Mesenchymal stem cell (in vitro differentiated cells and primary cell): ENCODE measurements at places on chromosomes 5 and 9.

- DNase-seq: peak; percentile 74
These were observed at the start of gene ADAMTS2 for GRCh38 chr5:179345433-179346321. TSS of gene ADAMTS2 (minus strand) at chr5:179345461. CDS start at chr5:179345328, 133 bp downstream.

DNA sequence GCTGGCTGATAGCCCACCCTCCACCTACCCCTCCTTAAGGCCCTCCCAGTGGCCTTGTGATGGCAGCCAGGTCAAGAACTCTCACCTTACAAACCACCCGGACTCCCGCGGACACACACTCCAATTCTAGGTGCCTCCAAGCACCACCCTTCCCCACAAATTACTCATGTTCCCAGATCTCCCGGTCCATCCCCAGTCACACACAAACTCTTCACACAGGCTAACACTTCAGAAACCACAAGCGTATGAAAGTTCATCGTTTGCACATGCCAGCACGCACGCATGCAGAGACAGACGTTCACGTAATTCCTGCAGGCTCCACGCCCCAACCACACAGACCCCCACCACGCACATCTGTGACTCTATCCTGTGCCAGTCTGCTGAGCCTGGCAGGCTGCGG, 18.0 kb downstream of the NR5A1 start:
- no peak for DNase-seq

GRCh38 chr5:110909950-110910349, 161.6 kb upstream of the TSLP start:
- no peak for DNase-seq

GRCh38 chr9:70413464-70413798, 1.0 kb downstream of the KLF9 start:
- DNase-seq: no peak

- DNase-seq: peak; percentile 2
These were observed 649 bp upstream of the GLE1 start for GRCh38 chr9:128503870-128504269.

- no peak for DNase-seq
These were observed 48.6 kb downstream of the CDKN2A start for GRCh38 chr9:21945606-21946005.

DNA sequence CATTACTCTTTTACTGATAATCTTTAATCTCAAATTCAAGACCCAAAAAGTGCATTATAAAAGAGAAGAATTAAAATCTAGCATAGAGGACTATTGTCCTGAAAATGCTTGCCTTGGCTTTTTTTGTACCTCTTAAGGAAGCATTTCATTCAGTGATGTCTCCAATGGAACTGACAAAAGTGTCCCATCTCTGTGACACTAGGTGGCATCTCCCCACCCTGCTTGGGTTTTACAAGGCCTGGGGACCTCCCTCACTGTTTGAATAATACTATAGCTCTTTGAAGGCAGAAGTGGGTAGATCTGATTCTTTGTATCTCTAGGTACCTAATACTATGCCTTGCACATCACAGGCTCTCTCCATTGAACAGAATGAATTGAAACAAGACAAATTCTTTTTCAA, 180.6 kb downstream of the EPB41L4A start:
- DNase-seq: no peak

DNA sequence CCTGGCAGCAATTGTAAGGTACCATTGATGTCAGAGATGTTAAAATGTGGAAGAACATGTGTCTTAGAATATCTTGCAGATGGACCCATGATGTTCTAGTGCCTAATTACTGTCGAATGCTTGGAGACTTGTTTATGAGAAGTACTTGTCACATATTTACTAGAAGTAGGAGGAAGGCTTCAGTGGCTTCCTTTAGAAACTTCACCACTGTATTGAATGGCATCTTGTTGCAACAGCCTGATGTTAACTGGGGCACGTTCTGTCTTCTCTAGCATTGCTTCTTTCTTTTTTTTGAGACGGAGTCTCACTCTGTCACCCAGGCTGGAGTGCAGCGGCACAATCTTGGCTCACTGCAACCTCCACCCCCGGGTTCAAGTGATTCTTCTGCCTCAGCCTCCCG, 16.5 kb downstream of the UGCG start:
- peak; percentile 32 for DNase-seq

DNA sequence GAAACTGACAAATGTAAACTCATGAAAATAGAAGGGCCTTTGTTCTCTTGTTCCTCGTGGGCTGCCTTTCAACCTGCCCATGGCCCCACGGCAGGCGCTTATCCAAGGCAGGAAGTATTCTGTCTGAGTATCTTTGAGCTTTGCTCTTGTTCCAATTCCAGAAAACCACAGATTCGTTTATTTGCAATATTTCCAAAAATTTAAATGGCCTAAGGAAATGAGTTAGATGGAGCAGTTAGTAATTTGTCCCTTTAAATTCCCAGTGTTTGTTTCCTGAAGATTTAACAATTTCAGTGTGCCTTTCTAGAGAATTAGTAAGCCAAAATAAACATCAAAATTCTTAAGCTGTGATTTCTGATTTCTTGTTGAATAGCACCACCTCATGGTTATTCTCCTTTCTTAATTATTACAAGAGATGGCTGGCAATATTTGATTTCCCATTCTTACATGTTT, 299.4 kb upstream of the RASA1 start:
- DNase-seq: peak; percentile 66

GRCh38 chr5:157947156-157947555, 88.2 kb upstream of the CLINT1 start:
- DNase-seq: no peak

- no peak for DNase-seq
These were observed 35.0 kb upstream of the ADAMTSL1 start for GRCh38 chr9:18438951-18439350.

GRCh38 chr9:87324613-87325194, 173.0 kb upstream of the DAPK1 start:
- peak; percentile 68 for DNase-seq
